ENCODE measurements at places on chromosomes 6 and 20.

DNA sequence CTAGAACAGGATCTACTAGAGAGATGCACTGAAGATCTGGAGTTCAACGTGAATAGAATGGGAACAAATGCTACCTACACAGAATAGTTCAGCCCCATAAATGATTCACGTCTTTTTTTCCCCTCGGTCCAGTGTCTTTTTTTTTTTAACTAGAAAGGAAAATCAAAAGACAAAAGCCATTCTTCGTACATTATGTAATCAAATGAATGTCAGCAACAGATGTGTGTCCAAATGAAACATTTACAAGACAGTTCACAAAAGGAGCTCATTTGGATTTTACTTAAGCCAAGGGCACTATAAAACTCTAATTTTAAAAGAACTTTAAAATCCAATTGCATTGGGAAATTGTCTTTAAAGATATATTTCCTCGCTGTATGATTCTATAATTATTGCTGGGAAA, 42.4 kb downstream of the FAM184A start:
- DNase-seq = no peak

GRCh38 chr6:45613656-45614055, 235.9 kb upstream of the SUPT3H start:
- DNase-seq = no peak

DNA sequence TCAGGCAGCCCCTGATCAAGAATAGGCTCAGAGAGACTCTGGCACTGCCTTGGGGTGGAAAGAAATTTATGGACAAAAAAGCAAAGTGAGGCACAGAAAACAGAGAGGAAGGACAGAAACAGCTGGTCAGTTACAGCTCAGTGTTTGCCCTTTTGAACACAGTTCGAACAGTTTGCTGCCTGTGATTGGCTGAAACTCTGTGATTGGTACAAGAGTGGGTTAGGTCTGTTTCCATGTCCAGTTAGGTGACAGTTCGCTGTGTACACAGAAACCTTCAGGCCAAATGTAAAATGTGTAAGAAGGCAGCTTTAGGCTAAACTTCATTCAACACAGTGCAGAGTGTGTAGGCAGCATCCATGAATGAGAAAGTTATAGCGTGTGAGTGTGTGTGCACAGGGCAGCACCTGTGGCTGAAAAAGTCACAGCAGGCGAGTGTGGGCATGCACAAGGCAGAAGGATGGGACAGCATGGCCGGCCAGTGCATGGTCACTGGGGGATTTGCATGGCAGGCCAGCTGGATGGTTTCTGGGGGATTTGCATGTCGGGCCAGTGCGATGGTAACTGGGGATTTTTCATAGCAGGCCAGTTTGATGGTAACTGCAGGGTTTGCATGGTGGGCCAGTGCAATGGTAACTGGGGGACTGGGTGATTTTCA, 75.4 kb upstream of the FRMD1 start:
- DNase-seq = no peak

DNA sequence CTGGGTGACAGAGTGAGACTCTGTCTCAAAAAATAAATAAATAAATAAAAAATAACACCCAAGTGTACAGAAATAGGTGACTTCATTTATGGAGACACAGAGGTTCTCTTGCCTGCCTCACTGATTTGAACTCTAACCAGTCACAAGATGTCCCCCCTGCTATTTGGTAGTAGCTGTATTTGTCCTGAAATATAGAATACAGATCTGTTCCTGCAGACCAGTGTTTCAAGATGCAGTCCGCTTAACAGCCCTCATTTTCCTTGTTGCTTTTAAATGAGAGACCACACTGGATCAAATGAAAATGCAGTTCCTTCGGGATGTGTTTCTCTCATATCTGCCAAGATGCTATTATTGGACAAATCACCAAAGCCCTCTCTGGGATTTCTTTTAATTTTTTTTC, 7.6 kb downstream of the PLCB4 start:
- no peak for DNase-seq

DNA sequence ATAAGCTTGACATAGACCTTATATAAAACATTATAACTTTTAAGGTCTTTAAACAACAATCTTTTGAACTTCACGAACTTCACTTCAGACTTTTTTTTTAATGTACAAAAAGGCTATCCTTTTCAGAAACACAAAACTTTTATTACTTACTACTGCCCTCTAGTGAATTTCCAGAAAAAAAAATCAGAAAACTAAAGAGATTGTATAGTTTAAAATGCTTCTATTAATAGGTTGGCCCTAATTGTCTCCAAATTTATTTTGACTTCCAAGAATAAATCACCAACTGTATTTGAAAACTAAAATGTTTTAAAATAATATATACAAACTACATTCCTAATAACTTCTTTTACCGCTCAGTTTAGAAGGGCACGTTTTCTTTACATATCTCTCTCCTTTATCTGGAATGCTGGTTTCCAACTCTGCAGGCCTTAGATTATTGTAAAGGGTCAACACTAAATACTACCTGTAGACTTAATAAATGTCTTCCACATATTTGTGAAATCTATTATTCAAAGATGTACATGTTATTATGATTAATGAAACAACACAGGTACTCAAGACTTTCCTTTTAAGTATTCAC, 66.8 kb downstream of the LMBRD1 start:
- no peak for DNase-seq

DNA sequence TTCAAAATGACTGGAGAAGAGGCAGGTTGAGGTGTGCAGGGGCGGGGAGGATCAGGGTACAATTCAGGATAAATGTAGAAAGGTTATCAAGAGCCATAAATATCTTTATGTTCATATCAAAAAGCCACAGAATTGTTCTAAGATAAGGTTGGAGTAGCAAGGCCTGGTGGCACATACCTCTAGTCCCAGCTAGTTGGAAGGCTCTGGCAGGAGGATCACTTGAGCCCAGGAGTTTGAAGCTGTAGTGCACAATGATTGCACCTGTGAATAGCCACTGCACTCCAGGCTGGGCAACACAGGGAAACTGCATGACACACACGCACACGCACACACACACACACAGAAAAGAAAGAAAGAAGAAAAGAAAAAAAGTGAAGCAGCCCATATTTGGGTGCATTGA, 194.8 kb downstream of the GRIK2 start:
- no peak for DNase-seq

DNA sequence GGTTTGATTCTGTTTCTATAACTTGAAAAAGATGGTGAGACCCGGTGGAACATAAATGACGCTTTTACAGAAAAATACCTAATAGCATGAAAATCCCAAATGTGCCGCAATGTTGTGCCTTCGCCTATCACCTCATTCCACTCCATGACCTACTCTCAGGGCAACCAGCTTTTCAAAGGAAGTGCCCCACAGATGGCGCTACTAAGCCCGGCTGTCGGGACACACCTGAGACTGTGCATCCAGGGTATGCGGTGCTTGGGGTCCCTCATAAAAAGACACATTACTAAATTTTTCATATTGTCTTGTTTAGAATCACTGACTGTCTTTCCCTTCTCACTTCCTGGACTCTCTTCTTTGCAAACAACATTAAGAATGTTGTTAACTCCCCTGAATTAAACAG, 145.5 kb upstream of the RPS6KA2 start:
- no peak for DNase-seq
